Naive B cell (primary cell): ENCODE measurements at places on chromosomes 12 and 14. TPM values are rescaled to one million over a fixed set of nuclear protein-coding genes. Genes with fewer than 3 reads are reported as not detected.

The DPPA3 gene
- polyA plus RNA-seq = not detected

The TMEM106C gene
- polyA plus RNA-seq = 37.7 TPM

The NKX2-8 gene
- polyA plus RNA-seq = not detected

DNA sequence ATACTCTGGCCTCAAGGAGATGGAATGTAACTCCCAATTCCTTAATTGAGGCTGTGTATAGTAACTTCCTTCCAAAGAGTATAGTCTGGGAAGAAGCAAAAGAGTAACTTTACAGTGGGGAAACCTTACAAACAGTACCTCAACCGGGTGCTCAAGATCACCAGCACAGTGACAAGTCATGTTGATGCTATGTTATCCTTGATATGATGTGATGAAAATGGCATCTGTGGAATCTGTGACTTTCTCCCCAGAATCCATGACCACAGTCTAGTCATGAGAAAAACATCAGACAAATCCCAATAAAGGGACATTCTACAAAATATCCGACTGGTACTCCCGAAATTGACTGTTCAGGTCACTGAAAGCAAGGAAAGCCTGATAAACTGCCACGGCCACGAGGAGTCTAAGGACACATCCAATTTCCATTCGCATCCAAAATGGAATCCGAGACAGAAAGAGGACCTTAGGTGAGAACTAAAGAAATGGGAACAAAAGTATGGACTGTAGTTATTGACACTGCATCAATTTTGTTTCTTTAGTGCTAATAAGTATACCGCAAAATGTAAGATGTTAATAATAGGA is 97.3 kb upstream of the FRMD6 start:
- no peak for DNase-seq
